ENCODE measurements at places on chromosomes 7 and 10.

- no peak for DNase-seq
Measured at GRCh38 chr10:110704070-110704469, 59.9 kb downstream of the RBM20 start.

- DNase-seq = no peak
Measured at GRCh38 chr7:151010307-151011096, 13.8 kb downstream of the ATG9B start.

GRCh38 chr10:132957131-132957530 is 14.8 kb upstream of the CFAP46 start:
- DNase-seq = no peak

DNA sequence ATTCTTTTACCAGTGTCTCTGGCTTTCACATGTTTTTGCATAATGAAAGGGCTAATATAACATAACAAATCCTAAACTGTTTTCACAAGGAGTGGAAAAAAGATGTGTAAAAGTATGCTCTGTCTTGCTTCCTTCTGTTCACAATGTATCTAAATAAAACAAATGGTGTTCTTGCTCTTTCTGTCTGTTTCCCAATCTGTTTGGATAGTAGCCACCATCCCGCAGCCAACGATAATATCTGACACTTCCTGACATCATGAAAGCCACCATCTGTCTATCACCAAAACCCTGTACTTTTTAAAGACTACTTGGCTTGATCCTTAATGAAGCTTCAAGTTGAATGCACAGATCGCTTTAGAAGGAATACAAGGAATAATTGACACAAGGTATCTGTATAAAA is 246.2 kb downstream of the ETV1 start:
- no peak for DNase-seq

DNA sequence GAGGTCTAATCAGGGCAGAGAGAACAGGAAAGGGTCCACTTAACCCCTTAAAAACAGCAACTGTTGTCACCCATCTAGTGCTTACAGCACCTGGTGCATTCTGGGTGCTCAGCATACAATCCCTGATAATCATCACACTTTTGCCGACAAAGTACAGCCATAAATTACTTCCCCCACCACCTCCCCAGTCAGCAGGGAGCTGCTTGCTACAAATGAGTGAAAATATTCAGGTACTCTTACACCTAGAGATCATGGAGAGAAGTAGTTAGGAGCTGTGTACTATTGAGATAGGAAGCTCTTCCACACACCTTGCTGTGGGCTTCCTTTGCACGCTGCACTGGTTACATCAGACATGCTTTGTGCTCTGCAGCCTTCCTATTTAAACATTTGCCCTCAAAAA is 723.5 kb upstream of the GALNT17 start:
- DNase-seq = no peak

GRCh38 chr7:139595806-139596205 is 72.3 kb downstream of the CLEC2L start:
- no peak for DNase-seq

GRCh38 chr10:9635691-9636090 is 1382.0 kb upstream of the CELF2 start:
- no peak for DNase-seq

DNA sequence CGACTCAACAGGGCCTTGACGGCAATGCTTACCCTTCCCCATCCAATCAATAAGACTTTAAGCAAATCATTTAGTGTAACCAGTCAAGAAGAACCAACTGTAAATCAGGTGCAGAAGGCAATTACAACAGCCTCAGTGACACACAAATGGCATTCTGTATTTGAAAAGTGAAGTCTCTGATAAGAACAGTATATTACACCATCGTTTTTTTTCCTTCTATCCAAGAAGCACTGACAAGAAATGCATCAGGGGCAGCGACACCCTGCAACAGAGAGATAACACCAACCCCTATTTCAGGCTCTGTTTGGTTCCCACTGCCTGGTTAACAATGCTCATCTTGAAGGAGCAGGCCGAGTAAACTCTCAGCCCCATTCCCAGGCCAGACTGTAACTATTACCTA is 204.0 kb upstream of the AOAH start:
- DNase-seq = no peak
